Cardiac muscle cell (in vitro differentiated cells and primary cell): ENCODE measurements at places on chromosomes 13 and 19. TPM values are rescaled to one million over a fixed set of nuclear protein-coding genes. Genes with fewer than 3 reads are reported as not detected.

DNA sequence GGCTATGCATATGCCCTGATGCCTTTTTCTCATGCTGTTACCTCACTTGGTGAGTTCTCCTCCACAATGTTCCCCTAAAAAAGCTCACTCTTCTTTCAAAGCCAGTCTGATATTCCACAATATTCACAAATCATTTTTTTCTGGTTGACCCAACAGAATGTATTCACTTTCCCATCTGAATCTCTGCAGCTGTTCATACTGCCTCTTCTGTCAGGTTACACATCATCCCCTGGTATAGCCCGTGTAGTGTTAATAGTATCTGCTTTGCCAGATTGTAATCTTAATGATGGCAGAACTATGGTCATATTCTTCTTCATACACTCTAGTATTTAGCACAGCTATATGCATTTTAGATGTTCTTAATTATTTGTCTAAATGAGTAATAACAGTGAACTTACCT, 544.3 kb downstream of the EFNB2 start:
- no peak for DNase-seq

GRCh38 chr13:61417086-61417570, 1.5 kb upstream of the PCDH20 start:
- DNase-seq: no peak

DNA sequence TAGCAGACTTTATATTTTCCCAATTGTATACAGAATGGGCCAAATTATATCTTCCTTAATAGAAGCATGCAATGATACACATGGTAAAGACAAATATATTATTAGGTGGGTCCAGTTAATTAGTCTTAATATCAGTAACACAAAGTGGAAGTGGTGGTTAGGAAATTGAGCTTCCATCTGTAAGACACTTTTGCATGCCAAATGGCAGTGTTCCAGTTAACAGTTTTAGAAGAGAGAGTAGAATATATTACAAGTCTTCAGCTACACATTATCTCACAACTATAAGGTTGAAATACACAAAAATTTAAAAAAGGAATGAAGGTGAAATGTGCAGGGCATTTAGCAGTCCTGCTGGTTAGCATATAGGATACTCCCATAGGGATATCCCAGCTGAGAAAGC, 536.5 kb downstream of the PCDH9 start:
- no peak for DNase-seq

DNA sequence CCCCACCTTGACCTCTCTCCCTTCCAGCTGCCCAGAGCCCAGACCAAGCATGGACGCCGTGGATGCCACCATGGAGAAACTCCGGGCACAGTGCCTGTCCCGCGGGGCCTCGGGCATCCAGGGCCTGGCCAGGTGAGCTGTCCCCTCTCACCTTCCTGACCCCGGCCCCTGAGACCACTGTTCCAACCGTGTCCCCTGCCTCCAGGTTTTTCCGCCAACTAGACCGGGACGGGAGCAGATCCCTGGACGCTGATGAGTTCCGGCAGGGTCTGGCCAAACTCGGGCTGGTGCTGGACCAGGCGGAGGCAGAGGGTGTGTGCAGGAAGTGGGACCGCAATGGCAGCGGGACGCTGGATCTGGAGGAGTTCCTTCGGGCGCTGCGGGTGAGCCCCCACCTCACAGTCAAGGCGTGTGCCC, 312 bp downstream of the CAPS start:
- DNase-seq: no peak

GRCh38 chr13:40644838-40645604, 21.4 kb downstream of the FOXO1 start:
- DNase-seq: no peak

DNA sequence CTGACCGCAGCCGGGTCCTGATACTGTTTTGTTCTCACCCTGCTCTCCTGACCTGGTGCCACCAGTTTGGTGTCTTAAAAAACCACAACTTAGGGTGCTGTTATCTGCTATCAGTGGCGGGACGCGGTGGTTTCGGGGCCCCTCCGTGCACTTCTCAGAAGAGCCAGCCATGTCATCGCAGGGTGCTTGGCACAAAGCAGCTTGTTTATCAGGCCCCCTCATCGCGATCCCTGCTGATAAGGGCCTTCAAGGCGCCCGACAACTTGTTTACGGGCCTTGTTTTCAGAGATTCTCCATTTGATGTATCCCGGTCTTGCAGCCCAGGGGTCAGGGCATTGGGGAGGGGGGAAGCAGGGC, 58.1 kb upstream of the KLF2 start:
- DNase-seq: no peak

GRCh38 chr13:46489586-46490023, 63.4 kb upstream of the LRCH1 start:
- DNase-seq: no peak

The PSG7 gene
- not detected in 2 replicates for total RNA-seq

DNA sequence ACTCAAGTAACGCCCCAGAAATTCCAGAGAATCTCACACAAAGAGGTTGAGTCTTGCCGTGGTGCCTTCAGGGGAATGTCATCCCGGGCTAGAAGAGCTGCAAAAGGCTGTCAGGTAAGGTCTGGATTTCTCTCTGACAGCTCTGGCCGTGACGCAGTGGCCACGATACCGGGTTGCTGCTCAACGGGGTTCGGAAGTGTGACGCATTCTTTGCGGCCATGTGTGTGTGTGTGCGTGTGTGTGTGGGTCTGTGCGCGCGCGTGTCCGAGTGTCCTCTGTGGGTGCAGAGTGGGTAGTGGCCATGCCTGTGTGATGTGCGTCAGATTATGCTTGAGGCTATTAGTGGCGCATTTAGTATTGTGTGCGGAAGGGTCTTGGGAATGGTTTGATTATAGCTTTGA, 306 bp downstream of the ZNF540 start:
- DNase-seq: no peak

DNA sequence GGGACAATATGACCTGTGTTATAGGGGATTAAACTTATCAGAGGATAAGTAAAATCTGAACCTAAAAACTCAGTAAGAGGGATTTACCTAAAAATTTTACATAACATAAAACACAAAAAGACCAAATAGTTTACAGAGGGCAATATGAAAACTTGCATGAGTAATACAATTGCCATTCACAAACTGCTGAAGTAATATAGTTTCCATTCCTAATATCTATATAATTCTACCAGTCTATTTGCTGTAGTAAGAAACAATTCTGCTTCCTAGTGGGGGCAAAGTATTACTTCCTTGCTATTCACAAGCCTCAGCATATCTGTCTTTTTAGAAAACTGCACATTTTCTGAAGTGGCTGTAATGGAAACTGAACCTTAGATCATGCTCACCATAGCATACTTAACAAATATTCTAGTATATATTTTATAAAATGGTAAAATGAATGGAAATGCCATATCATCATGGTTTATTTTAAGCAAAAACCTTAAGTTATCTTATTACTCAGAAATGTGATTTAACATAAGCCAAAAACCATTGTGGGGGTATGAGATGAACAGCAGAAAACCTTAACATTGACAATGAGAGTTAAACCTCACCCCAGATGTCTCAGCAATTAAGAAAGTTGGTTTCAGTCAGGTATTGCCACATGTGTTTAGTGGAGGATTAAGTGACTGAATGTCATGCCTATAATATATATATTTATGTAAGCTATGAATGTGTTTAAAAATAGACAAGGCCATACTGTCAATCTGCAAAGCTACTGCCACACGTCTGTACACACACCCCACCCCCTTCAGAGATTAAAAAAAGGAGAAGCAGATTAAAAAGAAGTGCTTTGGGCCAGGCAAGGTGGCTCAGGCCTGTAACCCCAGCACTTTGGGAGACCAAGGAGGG, 136.8 kb downstream of the MIPEP start:
- no peak for DNase-seq

GRCh38 chr13:59677966-59678814, 485.5 kb downstream of the DIAPH3 start:
- peak; percentile 83 for DNase-seq

The CYP4F2 gene
- not detected in 2 replicates for total RNA-seq

GRCh38 chr13:30892966-30893365, 13.1 kb upstream of the MEDAG start:
- peak; percentile 75 for DNase-seq

- no peak for DNase-seq
Observed at GRCh38 chr13:50915565-50915964, 6.0 kb downstream of the RNASEH2B start.

- peak; percentile 67 for DNase-seq
Observed at GRCh38 chr19:47598407-47599349, 10.3 kb upstream of the BICRA start.

DNA sequence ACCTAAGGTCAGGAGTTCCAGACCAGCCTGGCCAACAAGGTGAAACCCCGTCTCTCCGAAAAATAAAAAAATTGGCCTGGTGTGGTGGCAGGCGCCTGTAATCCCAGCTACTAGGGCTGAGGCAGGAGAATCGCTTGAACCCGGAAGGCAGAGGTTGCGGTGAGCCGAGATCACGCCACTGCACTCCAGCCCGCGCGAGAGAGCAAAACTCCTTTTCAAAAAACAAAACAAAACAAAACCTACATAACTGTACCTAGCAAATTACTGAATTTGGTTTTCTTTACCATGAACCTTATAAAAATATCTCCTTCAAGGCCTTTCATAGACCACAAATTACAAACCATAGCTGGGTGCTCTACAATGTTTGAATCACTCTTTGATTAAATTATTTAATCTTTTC, 760 bp downstream of the ZNF91 start:
- DNase-seq: no peak

The CELF5 gene
- 3.1 and 8.4 TPM in 2 replicates for total RNA-seq

DNA sequence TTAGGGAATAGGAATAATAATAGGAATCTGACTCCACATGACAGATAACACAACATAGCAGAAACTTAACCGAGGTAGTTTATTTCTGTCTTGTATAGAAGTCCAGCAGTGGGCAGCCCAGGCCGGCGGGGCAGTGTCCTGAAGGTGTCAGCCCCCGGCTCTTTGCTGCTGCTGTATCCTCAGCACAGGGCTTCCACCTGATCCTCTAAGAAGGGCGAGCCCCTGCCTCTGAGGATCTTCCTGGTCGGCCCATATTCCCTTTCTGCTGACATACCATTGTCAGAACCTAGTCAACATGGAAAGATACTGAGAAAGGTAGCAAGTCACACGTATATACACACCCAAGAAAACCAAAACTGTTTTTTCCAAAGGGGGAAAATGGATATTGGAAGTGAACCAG, 56.2 kb upstream of the GPR183 start:
- no peak for DNase-seq

The ZNF345 gene
- 2.3 and 2.5 TPM in 2 replicates for total RNA-seq

DNA sequence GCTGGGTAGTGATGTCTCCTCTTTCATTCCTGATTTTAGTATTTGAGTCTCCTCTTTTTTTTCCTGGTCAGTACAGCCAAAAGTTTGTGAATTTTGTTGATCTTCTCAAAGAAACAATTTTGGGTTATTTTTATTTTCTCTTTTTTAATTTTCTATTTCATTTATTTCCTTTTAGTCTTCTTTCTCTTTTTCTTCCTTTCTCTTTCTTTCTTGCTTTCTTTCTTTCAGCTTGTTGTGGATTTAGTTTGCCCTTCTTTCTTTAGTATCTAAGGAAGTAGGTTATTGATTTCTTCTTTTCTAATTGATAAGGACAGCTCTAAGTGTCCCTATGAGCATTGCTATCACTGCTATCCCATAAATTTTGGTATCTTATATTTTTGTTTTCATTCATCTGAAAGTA, 13.8 kb downstream of the IPO5 start:
- no peak for DNase-seq

The ATXN8OS gene
- not detected in 2 replicates for total RNA-seq

The U2AF1L4 gene
- total RNA-seq: 30.3 and 40.2 TPM in 2 replicates

DNA sequence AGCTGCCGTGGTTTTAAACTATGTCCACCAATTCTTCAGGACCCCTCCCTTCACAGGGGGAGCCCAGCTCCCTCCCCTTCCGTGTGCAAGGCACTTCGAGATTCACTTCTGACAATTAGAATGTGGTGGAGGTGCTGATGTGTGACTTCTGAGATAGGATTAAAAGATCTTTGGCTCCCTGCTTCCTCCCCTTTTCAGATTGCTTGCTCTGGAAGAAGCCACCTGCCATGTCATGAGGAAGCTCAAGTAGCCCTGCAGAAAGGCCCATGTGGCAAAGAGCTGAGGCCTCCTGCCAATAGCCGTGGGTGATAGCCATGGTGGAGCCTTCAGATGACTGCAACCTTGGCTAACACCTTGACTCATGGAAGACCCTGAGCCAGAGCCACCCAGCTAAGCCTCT, 204.9 kb downstream of the COL4A1 start:
- no peak for DNase-seq

The MEGF8 gene
- 81.9 and 102 TPM in 2 replicates for total RNA-seq

- DNase-seq: no peak
Observed at GRCh38 chr19:48405850-48406249, 12.4 kb downstream of the GRIN2D start.

DNA sequence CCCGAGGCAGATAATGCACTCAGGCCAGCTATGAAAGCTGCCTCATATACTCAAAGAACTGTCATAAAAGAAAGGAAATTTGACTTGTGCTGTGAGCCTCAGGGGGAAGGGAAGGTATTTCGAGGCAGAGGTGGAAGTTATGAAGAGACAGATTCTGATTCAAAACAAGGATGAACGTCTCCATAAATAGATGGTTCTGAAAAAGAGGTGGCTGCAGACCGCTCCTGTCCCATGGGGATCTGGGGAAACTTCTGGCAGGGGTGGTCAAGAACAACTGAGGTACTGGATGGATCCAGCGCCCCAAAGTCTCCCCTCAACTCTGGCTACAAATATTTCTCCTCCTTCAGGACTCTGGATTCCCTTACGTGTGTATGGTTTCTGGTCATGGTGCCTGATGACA, 168.1 kb upstream of the IRS2 start:
- DNase-seq: no peak

GRCh38 chr19:32717496-32717895, 2.1 kb upstream of the TDRD12 start:
- no peak for DNase-seq

- no peak for DNase-seq
Observed at GRCh38 chr19:33186431-33187182, 7.5 kb upstream of the LRP3 start.

The CEACAM16 gene
- total RNA-seq: not detected in 2 replicates

GRCh38 chr13:79353693-79354092, 52.4 kb downstream of the RBM26 start:
- DNase-seq: peak; percentile 7

The ANGPTL8 gene
- total RNA-seq: 1.5 TPM in 1 of 2 replicates, not detected in the other

The LIN37 gene
- total RNA-seq: 16.0 and 16.8 TPM in 2 replicates

GRCh38 chr13:85166891-85167290, 632.3 kb downstream of the SLITRK6 start:
- no peak for DNase-seq

- peak; percentile 54 for DNase-seq
Observed at GRCh38 chr13:42660333-42660965, 86.5 kb downstream of the TNFSF11 start.

DNA sequence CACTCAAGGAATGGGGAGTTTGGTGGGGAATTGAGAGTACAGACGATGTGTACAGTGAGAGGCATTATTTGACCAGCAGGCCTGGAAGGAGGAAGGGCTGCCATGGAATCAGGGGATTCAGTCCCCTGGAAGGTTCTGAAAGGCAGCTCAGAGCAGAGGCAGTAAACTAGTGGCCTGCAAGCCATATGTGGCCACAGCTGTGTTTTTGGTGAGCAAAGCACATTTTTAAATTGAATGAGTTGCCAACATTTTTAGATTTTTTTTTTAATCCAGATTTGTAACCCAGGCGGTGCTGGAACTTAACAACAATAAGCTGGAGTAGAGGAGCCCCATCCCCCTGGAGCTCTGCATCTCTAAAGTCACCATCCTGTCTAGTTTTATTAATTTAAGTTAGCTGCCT, 95.3 kb upstream of the IPO5 start:
- DNase-seq: no peak

The AKAP8 gene
- 16.3 and 34.5 TPM in 2 replicates for total RNA-seq

- DNase-seq: no peak
Observed at GRCh38 chr13:98540476-98540875, 36.4 kb downstream of the STK24 start.
